ENCODE measurements at places on chromosomes 7 and 10. TPM values are rescaled to one million over a fixed set of nuclear protein-coding genes. Genes with fewer than 3 reads are reported as not detected.
A peak's percentile ranks its signal among the peaks of the same experiment; 100 is the strongest.

DNA sequence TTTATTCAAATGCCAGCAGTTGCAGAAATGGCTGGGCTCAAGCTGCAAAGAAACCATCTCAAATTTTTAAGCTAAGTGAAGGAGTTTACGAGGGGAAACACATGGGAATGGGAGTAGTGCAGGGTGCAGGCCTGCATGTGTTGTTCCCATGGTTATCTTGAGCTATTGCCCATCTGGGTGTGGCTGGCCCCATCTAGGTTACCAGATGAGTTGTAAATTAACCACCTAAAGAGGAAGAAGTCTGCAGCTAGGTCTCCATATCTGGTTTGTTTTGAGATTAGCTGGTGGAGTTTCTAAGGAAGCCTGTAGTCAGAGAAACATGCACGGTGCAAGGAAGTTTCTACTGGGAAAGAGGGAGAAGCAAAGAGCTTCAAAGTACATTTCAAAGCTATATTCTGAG is 23.3 kb upstream of the STEAP2 start:
- DNase-seq, result no peak
- no peaks in the 10 kb centered on the region for H3K36me3 ChIP-seq
- no peak overlapping the region for H3K4me3 ChIP-seq
- no peak overlapping the region for H3K27ac ChIP-seq
- no peaks in the 10 kb centered on the region for H3K27me3 ChIP-seq

The LIPJ gene
- total RNA-seq, result 0.43 TPM

- no peak for DNase-seq
- H3K4me1 ChIP-seq, result no peaks in the 10 kb centered on the region
- H3K27me3 ChIP-seq, result no peaks in the 10 kb centered on the region
Observed at GRCh38 chr10:120940299-120940900, 89.2 kb downstream of the WDR11 start.

DNA sequence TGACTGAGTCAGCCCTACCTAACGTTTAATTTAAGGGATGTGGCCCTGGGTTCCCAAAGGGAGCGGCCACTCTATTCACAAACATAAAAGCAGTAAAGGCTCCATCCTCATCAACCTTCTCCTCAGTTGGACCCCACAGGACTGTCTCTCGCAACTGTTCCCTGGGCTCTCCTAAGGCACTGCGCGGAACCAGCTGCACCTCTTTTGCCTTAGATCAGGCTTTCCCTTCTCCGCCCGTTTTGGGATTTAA is 689 bp upstream of the GTPBP4 start:
- H3K4me3 ChIP-seq, result peak overlapping the region; percentile 90
- H3K36me3 ChIP-seq, result peaks cover 17% of the 10 kb centered on the region
- H3K4me1 ChIP-seq, result peaks cover 19% of the 10 kb centered on the region
- no peaks in the 10 kb centered on the region for H3K27me3 ChIP-seq

- H3K4me3 ChIP-seq, result no peak overlapping the region
- H3K36me3 ChIP-seq, result no peaks in the 10 kb centered on the region
- H3K27ac ChIP-seq, result no peak overlapping the region
- no peak for DNase-seq
Observed at GRCh38 chr7:110764852-110765251, 326.1 kb upstream of the LRRN3 start.
